ENCODE measurements at places on chromosomes 2 and 18.

- peak; percentile 76 for DNase-seq
Observed at GRCh38 chr2:46010925-46011490, 286.2 kb upstream of the EPAS1 start.

- no peak for DNase-seq
Observed at GRCh38 chr2:236662231-236663185, 92.9 kb downstream of the ACKR3 start.

DNA sequence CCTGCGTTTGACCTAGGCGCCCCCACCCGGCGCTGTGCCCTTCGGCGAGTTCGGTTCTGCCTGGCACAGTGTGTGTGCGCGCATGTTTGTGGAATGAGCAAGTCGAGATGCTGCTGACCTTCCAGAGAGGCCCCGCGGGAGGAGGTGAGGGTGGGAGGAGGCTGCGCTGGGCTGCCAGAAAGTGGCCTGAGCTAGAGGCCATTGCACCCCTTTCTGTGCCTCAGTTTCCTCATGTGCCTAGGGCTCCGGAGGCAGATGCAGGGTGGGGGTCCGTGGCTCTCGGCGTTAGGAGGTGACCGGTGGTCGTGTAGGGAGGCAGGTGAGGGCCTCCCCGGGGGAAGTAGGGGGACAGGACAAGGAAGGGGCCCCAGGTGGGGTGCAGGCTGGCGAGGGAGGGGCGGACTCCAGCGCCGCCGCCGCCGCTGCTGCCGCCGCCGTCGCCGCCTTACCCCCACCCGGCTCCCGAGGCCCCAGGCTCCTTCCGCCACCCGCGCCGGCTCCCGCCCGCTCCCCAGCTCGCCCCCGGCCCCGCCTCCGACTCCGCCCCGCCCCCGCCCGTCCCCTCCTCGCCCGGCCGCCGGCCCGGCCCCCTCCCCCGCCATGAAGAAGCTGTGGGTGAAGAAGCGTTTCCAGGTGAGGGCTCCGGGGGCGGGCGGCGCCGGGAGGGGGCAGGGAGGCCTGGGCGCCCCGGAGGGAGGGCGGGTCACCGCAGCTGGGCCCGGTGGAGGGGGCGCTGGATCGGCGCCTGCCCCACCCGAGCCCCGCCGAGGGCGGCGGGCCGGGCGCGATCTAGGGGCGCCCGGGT is 7.0 kb downstream of the SPEG start:
- peak; percentile 73 for DNase-seq

GRCh38 chr18:48955830-48956261 is 5.1 kb upstream of the SMAD7 start:
- DNase-seq = peak; percentile 69

- no peak for DNase-seq
Observed at GRCh38 chr2:118634876-118635275, 212.6 kb downstream of the EN1 start.

GRCh38 chr2:193303464-193303863 is 1108.7 kb upstream of the TMEFF2 start:
- no peak for DNase-seq

DNA sequence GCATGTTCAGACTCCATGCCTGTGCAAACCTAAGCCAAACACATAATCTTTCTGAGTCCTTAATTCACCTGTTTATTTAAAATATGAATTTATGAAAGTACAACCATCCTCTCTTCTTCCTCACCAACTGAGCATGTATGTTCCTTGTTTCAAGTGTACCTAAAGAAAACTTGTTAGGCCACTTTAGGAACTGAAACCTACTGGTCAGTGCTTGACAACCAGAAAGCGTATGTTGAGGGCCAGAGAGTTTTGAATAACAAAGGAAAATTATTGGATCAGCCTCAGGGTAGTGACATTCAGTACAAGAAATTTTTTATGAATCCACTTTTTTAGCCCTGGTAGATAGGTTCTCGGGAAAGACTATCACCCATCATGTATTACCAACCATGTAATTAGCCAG is 847.6 kb upstream of the CELF4 start:
- peak; percentile 54 for DNase-seq

DNA sequence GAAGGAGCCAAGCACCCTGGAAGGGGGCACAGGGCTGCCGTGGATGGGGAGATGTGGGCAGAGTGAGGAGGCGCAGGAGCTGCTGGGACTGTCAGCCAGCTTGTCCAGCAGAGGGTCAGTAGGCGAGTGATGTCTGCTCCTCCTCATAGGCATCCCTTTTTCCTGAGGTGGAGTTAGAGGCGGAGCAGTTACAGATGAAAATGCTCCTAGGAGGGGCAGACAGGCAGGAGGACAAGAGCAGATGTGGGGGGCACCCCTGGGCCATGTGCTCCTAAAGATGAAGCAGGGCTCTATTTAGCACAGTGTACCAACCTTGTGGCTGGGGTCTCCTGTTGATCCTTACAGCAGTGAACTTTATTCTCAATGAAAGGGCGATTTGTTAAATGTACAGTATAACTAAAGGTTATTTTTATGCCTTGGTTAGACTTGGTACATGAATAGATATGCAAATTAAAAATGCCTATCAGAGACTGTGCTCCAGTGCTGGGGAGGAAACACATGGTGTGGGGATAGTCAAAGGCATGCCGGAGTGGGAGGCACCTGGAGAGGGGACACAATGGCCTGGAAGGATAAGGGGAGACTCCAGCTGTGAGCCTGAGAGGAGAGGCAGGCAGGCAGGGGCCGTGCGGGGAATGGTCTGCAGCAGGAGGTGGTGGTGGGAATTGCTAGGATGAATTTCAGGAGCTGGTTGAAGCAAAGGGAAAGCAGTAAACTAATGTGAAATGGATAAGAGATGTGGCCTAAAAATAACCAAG is 175.3 kb downstream of the CLIP4 start:
- DNase-seq = no peak

DNA sequence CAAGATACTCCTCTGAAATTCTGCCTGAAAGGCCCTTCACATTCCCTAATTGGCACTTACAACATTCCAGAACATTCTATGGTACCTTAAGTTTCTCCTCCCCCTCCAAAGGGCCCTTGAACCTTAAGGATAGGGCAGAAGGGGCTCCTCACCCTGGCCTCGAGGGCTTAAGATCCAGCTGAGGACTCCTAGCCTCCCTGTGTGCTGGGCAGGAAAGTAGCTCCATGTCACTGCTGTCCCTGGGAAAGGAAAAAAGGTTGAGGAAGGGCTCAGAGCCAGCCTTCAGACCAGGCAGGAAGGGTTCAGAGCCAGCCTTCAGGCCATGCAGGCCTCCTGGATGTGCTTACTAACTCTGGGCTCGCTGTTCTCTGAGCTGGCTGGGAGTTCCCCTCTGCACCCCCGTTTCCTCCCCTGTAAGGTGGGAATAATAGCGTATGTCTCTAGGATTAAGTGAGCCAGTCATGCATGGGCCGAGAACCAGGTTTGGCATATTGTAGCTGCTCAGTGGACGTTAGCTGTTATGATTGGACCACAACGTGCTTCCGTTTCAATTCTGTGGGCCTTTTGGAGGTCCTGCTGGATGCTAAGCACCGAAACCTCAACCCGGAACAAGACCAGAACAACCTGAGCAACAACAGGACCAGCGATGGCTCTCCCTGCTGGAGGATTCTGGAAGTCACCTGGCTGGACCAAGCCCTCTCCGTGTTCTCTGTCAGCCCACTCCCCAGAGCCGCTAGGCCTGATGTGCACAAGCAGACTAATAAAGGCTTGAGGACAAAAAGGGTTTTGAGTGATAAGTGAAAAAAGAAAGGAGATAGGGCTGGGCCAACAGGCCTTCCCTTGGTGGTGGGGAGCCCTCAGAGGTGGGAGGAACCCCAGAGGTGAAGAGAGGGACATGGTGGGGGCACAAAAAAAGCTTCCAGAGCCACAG is 1.0 kb upstream of the B3GNT7 start:
- peak; percentile 15 for DNase-seq

DNA sequence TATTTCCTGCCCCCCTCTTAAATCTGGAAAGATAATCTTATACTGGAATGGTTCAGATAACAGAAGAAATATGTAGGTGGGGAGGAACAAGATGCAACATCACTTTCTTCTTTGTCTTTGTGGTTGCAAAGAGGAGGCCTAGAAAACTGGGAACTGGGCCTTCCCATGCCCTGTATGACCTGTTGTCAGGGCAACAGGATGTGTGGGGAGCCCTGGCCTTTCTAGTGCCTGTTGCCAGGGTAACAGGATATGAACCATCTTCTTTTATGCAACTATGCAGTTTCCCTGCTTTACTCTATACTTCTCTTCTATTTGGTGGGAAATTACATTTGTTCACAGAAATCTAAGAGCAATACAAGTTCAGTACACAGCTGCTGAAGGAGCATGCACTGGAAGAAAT is 79.8 kb upstream of the PDE1A start:
- DNase-seq = peak; percentile 88

GRCh38 chr2:150526827-150527226 is 39.4 kb upstream of the RND3 start:
- DNase-seq = peak; percentile 57

DNA sequence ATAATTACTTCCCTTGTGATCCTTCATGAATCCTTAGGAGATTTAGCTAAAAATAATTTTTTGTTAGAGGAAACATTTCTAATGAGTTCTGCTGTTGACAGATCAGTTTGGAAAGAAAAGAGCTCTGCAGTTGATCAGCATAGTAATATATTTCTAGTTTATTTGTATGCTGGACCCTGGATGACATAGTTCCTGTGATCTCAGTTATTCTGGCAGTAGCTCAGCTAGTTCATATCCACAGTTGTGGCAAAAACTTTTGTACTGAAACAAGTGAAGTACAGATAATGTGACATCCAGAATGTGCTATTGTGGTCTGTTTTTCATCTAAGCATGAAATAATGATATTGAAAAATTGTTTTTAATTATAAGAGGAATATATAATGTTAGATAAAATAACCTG is 33.7 kb downstream of the ABI2 start:
- no peak for DNase-seq

GRCh38 chr2:147824620-147825019 is 20.2 kb upstream of the ACVR2A start:
- no peak for DNase-seq

DNA sequence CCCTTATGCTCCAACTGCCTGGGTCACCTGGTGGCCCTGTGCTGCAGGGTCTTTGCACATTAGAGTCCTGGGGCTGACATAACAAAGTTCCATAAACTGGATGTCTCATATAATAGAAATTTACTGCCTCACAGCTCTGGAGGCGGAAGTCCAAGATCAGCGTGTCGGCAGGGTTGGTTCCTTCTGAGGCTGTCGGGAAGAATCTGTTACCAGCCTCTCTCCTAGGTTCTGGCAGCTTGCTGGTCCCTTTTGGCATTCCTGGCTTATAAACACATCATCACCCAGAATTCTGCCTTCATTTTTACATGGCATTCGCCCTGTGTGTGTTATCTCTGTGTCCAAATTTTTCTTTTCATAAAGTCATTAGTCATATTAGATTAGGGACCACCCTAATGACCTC is 170.5 kb downstream of the NDUFA10 start:
- DNase-seq = no peak

DNA sequence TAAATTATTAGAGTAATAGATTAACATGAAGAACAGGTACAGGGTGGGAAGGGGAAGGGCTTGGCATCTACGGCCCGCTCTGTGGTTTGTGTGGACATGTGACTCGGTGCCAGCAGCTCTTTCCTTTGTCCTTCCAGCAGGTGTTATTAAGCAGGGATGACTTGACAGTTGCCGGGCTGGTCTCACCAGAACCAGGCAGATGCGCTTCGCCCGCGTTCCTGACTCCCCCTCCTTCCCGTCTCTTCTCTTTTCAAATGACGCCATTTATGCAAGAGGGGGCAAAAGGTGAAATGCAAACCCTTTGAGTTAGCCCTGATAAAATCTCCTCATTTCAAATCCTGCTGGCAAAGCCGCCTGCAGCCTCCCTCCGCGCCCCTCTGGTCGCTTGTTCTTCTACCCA is 38.9 kb upstream of the MGAT4A start:
- peak; percentile 100 for DNase-seq

DNA sequence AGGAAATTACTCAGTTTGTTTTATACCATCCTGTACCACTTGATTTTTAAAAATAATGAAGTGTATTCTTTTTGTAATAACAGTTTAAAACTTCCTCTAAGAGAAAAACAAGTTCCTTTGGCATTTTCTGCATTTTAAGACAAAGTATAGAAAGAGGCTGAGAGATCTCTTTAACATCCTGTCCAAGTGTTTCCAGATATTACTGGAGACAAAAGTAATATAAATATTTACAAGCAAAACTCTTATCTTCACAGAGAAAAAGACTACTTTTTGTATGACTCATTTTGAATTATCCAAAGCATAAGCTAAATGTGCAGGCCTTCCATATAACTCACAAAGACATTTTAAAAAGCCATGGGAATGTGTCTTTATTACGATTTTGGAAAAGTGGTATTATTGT is 221.1 kb downstream of the RDH14 start:
- DNase-seq = peak; percentile 9

DNA sequence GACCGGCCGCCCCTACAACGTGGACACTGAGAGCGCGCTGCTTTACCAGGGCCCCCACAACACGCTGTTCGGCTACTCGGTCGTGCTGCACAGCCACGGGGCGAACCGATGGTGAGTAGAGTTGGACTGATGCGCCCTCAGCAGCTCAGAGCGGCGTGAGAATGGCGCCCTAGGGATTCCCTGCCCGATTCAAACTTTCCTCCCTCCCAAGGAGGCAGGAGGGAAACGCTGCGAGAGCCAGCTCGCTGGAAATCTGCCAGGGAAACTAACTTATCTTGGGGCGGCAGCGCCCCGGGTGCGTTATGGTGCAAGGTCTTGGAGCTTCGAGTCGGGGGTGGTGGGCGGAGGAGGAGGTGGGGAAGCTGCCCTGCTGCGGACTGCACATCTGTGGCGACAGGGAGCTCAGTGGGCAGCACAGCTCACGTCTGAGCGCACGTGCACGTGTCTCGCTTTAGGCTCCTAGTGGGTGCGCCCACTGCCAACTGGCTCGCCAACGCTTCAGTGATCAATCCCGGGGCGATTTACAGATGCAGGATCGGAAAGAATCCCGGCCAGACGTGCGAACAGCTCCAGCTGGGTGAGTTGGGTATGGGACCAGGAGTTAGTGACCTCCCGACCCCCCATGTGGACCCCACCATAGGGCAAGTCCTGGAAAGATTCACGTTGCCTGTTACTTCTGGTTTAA is 697 bp downstream of the ITGA4 start:
- peak; percentile 62 for DNase-seq

DNA sequence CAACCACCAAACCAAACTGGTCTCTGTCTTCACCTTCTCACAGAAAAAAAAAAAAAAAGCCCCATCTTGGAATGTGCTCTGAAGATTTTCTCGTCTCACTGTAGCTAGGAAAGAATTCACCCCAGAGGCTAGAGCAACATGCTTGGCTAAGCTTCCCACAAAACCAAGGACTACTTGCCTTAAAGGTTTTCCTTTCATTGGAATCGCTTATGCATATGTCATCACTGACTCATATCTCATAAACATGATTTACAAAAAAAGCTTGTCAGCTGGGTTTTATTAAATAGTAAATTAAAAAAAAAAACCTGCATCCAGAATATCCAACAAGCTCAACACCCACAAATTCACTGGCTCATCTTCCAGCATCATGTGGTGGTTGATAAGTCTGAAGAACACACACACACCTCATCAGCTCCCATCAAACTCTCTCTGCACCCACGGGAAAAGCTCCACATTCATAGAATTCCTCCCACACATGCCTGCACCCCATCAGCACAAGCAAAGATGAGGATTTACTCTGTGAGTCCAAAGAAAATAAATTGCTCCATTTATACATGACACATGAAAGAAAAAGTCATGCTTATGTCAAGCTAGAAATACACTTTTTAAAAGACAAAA is 182.0 kb upstream of the TRIB2 start:
- no peak for DNase-seq

GRCh38 chr2:178282075-178282815 is 87.9 kb downstream of the OSBPL6 start:
- DNase-seq = peak; percentile 51

Data from DMS53 (cell line).